ENCODE measurements at places on chromosomes 5 and 9. TPM values are rescaled to one million over a fixed set of nuclear protein-coding genes. Genes with fewer than 3 reads are reported as not detected.

C7 gene
- 0.52 TPM for total RNA-seq

CATSPER3 gene
- 0.50 TPM for total RNA-seq

PCDHB13 gene
- total RNA-seq = 1.5 TPM

PCDHB14 gene
- 1.5 TPM for total RNA-seq

MAST4 gene
- 3.7 TPM for total RNA-seq

PPP2R2B gene
- 15.2 TPM for total RNA-seq

CTNNA1 gene
- total RNA-seq = 378 TPM

GPR21 gene
- total RNA-seq = 1.0 TPM

ADGRD2 gene
- 1.2 TPM for total RNA-seq

BTNL9 gene
- total RNA-seq = 0.88 TPM

GLIPR2 gene
- 10.0 TPM for total RNA-seq

Data from H9 (cell line).